ENCODE measurements at places on chromosomes 11 and 22.

GRCh38 chr11:94501522-94501921 lies 7.7 kb downstream of the ANKRD49 start:
- DNase-seq = no peak

GRCh38 chr22:44901301-44901700 lies 108.5 kb downstream of the PHF21B start:
- DNase-seq = no peak

GRCh38 chr11:131904756-131905155 lies 534.3 kb downstream of the NTM start:
- DNase-seq = no peak

- DNase-seq = no peak
These were observed 452 bp downstream of the MACROD1 start for GRCh38 chr11:64165481-64165841.

- no peak for DNase-seq
These were observed 4.9 kb downstream of the TKFC start for GRCh38 chr11:61337706-61338470.

DNA sequence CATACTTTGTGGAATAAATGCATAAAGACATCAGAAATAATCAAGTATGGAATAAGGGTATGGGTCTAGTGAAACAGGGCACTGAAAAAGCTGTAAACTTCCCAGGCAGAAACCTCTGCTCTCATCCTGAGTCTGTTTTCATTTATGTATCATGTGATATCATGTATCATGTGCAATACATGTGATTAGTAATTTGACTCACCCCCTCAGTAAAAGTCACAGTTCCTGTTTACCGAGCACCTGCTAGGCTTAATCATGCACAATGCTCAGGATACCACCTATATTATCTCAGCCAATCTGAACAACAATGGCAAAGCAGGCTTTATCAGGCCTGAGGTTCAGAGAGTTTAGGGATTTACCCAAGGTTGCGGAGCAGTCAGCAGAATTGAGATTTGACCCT lies 250.6 kb upstream of the TENM4 start:
- DNase-seq = no peak

DNA sequence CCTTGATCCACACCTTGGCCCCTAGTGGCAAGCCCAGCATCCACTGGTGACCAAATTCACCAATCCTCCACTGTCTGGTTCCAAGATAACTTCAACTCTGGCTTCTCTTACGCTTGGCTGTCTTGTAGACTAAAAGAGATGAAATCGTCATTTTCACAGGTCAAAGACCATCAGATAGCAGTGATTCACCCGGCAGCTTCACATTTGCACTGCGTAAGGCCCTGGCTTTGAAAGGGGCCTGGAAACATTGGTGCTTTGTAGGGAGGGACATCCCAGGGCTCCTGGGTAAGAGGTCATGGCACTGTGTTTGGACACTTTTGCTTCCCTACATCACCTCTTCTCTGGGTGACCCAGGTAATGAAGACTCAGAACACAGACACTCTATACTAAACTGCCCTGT lies 30.1 kb upstream of the FADD start:
- DNase-seq = no peak

DNA sequence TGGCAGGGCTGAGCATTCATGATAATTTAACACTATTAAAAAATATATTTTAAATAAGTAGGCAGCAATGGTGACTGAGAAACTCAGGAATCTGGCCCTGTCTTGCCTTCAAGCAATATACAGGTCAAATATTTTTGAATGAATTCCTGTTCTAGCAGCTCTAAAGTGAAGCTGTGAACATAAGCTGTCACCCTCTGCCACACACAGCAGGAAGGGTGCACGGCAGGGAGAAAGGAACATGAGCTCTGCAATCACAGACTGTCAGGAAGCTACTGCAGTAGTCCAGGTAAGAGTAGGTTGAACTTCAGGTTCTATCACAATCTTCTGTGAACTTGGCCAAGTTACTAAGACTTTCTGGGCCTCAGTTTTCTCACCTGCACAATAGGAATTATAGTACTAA lies 114.8 kb downstream of the SERGEF start:
- DNase-seq = no peak

DNA sequence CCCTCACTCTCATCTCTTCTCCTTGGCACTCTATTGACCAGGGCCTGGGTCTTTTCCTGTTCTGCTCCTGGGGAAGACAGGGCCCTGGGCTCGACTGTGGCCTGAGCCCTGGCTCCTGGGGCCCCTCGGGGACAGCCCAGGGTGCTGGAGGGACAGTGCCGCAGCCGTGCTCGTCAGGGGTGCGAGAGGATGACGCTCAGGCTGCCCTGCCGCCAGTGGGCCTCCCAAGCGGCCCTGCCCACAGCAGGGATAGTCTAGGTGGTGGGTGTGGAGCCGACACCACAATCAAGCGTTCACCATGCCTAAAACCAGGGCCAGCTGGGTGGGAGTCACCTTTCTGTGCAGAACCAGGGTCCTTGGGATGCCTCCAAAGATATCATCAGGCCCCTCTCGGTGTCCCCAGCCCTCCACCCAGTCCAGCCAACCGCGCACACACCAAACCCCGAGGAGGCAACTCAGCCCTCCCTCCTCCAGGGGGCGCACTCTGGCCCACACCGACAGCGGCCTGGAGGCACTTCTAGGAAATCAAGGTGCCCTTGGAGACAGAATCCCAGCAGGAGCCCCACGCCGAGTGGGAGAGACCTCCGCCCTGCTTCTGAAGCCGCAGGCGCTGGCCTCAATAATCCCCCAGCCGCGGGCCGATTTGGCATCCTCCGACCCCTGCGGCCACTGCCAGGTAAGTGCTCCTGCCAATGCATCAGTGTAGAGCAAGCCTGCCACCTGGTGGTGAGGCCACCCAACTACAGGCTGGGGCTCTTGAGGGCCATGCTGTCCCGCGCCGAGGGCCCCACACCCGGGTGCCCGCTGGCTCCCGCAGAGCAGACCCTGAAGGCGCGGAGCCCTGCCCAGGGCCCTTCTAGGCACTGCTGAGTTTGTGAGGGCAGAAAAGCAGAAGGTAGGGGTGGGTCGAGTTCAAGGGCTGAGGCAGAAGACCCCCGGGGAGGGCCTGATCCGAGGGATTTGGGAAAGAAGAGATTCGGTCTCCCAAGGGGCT lies 496.4 kb downstream of the BUD13 start:
- DNase-seq = peak; percentile 64

- no peak for DNase-seq
These were observed 609.3 kb upstream of the CCDC90B start for GRCh38 chr11:83895516-83895915.

DNA sequence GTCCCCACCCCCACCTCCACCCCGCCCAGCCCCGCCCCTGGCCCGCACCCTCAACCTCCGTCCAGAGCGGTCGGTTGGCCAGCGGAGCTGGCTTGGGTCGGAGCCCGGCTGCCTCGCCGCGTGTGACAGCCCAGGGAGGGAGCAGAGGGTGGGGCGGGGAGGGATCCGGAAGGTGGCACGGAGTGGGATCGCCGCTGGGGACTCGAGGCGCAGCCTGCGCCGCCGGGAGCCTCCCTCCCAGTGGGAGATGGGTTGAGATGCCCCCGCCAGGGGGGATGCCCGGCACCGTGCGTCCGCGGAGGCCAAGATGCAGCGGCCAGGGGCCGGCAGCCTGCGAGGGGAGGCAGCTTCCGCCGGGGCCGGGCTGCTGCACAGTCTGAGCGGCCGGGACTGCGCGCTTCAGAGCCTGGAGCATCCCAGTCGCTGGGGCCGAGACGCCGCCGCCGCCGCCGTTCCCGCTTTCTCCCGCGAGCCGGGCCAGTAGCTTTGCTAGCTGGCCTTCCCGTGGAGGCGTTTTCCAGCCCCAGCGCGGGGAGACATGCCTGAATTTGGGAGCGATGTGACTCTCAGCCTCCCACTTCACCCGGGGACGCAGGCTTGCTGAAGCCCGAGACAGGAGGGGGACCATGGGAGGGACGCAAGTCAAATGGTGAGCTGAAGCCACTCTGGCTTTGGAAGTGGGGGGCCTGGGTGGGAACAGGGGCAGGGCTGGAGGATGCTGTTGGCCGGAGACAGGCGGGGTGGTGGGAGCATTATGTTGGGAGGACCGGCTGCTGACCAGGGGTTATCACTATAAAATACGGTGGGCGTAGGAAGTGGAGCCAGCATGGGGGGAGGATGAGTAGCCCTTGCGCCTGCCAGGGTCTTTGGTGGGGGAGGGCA lies 40.2 kb downstream of the DIXDC1 start:
- peak; percentile 46 for DNase-seq

DNA sequence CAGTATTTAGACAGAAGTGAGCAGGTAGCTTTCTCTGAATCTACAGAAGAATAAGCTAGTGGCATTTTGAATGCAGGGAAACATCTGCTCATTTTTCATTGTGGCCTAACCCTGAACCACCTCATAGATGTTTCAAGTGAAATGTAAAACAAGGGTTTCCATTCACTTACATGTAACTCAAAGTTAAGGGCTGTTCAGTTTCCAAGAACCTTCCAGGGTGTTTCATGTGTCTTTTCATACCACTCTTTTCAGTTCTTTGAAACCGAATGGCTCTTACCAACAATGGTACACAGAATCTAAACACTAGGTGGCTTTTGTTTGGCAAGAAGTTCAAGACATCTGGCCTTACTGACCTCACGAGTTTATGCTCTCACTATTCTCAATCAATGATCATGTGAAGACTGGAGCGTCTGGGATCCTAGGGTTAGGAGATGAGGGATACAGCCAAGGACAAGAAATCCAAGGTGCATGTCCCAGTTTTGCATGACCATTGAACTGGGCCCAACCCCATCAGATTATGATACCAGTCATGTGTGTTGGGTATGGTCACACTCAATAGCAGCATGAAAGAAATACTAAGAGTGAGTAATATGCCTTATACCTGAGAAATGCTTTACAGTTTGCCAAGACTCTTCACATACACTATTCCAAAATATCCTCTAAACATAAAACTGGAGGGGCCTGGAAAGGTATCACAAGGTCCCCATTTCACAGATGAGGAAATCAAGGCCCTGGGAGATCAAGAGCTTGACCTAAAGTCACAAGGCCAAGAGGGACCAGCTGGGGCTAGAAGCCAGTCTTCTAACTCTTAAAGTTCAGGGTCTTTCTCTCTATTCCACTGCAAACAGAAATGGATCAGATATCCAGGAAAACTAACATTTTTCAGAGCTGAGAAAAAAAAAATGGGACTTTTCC lies 92.7 kb downstream of the ETS1 start:
- DNase-seq = no peak

DNA sequence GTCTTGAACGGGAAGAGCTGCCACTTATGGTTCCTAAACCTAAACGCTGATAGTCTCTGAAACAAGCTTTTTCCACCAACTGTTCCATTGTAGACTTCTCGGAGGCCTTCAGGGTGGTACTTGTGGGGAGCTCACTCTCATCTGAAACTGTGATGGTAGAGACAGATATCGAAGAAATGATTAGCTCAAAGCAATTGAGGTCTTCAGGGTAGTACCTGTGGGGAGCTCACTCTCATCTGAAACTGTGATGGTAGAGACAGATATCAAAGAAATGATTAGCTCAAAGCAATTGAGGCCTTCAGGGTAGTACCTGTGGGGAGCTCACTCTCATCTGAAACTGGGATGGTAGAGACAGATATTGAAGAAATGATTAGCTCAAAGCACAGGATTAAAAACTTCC lies 175.7 kb downstream of the SWAP70 start:
- DNase-seq = no peak

GRCh38 chr22:17781319-17782031 lies 7.2 kb upstream of the BID start:
- no peak for DNase-seq
